ENCODE measurements at places on chromosomes 3 and 15. TPM values are rescaled to one million over a fixed set of nuclear protein-coding genes. Genes with fewer than 3 reads are reported as not detected.

CD200R1 gene
- total RNA-seq: 2.2 TPM

GOLGA6L10 gene
- 2.6 TPM for total RNA-seq

CCK gene
- total RNA-seq: 0.28 TPM

IGF2BP2 gene
- 92.6 TPM for total RNA-seq

PPP2R3A gene
- total RNA-seq: 17.0 TPM

SLC22A14 gene
- total RNA-seq: not detected

NMB gene
- total RNA-seq: 2.6 TPM

USP13 gene
- total RNA-seq: 14.9 TPM

GRCh38 chr3:107236655-107237337 is 140.4 kb upstream of the CCDC54 start:
- H3K27me3 ChIP-seq: peaks cover 2% of the 10 kb centered on the region
- peaks cover 11% of the 10 kb centered on the region for H3K4me1 ChIP-seq
- DNase-seq: no peak

- H3K27me3 ChIP-seq: no peaks in the 10 kb centered on the region
- H3K36me3 ChIP-seq: no peaks in the 10 kb centered on the region
- no peak for DNase-seq
- H3K4me3 ChIP-seq: no peak overlapping the region
Observed at GRCh38 chr3:129699199-129699598, 92.7 kb upstream of the PLXND1 start.

GRCh38 chr3:52531860-52532516 is 1.7 kb downstream of the NT5DC2 start:
- H3K27me3 ChIP-seq: no peaks in the 10 kb centered on the region
- no peaks in the 10 kb centered on the region for H3K36me3 ChIP-seq
- no peak overlapping the region for H3K4me3 ChIP-seq
- peaks cover 34% of the 10 kb centered on the region for H3K4me1 ChIP-seq

DNA sequence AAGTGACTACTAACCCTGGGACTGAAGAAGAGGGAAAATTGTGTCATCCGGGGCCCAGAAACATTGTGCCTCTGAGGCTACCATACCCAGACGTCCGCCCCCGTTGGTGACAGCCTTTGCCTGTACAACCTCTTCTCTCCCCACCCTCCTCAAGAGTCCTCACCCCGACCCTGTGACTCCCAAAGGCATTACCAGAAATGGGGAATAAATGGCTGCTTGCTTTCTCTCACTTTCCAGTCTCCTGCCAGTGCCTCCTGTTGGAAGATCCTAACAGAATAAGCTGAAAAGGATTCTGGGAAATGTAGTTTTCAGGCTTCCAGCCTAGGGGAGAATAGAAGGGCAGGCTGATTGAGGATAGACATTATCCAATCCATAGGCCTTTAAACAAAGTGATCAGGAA is 30.8 kb upstream of the SLC25A36 start:
- H3K4me1 ChIP-seq: no peaks in the 10 kb centered on the region
- H3K4me3 ChIP-seq: no peak overlapping the region
- H3K27me3 ChIP-seq: no peaks in the 10 kb centered on the region
- no peaks in the 10 kb centered on the region for H3K36me3 ChIP-seq
- DNase-seq: no peak

DNA sequence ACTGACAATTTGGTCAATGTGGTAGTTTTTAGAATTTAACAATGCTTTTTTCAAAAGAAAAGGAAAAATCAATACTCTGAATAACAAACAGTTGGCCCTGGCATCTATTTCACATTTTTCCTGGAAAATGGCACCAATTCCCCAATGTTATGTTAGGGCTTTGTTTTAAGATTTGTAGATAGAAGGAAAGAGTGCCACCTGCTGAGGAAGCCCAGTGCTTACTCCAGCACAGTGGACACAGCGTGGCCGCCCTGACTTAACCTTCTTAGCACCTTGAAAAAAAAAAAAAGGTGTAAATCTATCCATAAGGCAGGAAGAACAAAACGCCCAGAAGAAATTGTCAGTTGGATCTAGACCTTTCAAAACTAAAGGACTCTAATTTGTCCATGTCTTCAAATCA is 110.7 kb upstream of the CNTN4 start:
- no peaks in the 10 kb centered on the region for H3K4me1 ChIP-seq
- H3K4me3 ChIP-seq: no peak overlapping the region
- DNase-seq: no peak
- H3K27ac ChIP-seq: no peak overlapping the region
- no peaks in the 10 kb centered on the region for H3K36me3 ChIP-seq

GRCh38 chr15:56293495-56294292 is 50.0 kb upstream of the RFX7 start:
- H3K4me3 ChIP-seq: no peak overlapping the region
- H3K27ac ChIP-seq: no peak overlapping the region
- H3K36me3 ChIP-seq: no peaks in the 10 kb centered on the region
- DNase-seq: no peak
- no peaks in the 10 kb centered on the region for H3K27me3 ChIP-seq

GRCh38 chr15:65338366-65338765 is 33.9 kb downstream of the RNU5B-1 start:
- DNase-seq: no peak
- peaks cover 35% of the 10 kb centered on the region for H3K4me1 ChIP-seq
- H3K27me3 ChIP-seq: no peaks in the 10 kb centered on the region
- H3K4me3 ChIP-seq: no peak overlapping the region

GRCh38 chr3:4823986-4824925 is 155.0 kb upstream of the BHLHE40 start:
- no peak overlapping the region for H3K4me3 ChIP-seq
- H3K27me3 ChIP-seq: no peaks in the 10 kb centered on the region
- H3K4me1 ChIP-seq: no peaks in the 10 kb centered on the region
- no peaks in the 10 kb centered on the region for H3K36me3 ChIP-seq

- H3K4me1 ChIP-seq: peaks cover 17% of the 10 kb centered on the region
- peak; percentile 37 for DNase-seq
- no peaks in the 10 kb centered on the region for H3K36me3 ChIP-seq
- H3K27me3 ChIP-seq: no peaks in the 10 kb centered on the region
- no peak overlapping the region for H3K4me3 ChIP-seq
- H3K27ac ChIP-seq: peak overlapping the region; percentile 32
Observed at GRCh38 chr3:188817103-188817934, 354.5 kb upstream of the TPRG1 start.

GRCh38 chr15:73053398-73053723 is 1.1 kb downstream of the NEO1 start:
- no peaks in the 10 kb centered on the region for H3K36me3 ChIP-seq
- DNase-seq: no peak
- no peaks in the 10 kb centered on the region for H3K27me3 ChIP-seq

- H3K4me3 ChIP-seq: no peak overlapping the region
- H3K4me1 ChIP-seq: no peaks in the 10 kb centered on the region
- H3K27me3 ChIP-seq: no peaks in the 10 kb centered on the region
- H3K27ac ChIP-seq: no peak overlapping the region
- H3K36me3 ChIP-seq: no peaks in the 10 kb centered on the region
Observed at GRCh38 chr15:83571820-83572707, 81.9 kb upstream of the ADAMTSL3 start.

GRCh38 chr3:29747991-29748390 is 467.1 kb downstream of the RBMS3 start:
- H3K36me3 ChIP-seq: no peaks in the 10 kb centered on the region
- H3K27ac ChIP-seq: no peak overlapping the region
- H3K27me3 ChIP-seq: no peaks in the 10 kb centered on the region
- H3K4me1 ChIP-seq: peaks cover 3% of the 10 kb centered on the region
- H3K4me3 ChIP-seq: no peak overlapping the region

DNA sequence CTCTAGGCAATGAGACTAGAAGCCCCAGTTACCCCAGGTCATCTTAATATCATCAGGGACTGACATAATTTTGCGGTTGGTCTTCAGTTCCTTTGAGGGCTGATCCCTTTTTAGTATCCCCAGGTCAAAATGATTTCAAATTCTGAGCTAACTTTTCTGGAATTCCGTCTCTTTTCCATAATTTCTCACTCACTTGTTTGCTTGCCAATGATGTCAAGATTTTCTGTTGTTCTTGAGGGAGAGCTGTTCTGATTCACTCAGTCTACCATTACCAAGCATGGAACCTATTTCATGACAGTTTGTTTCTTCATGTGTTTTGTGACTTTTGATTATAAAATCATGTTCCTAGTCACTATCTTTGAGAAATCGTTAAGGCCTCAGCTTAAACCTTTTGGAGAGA is 190.5 kb upstream of the LYSMD4 start:
- H3K36me3 ChIP-seq: no peaks in the 10 kb centered on the region
- H3K4me1 ChIP-seq: no peaks in the 10 kb centered on the region
- no peak overlapping the region for H3K4me3 ChIP-seq
- no peaks in the 10 kb centered on the region for H3K27me3 ChIP-seq
- H3K27ac ChIP-seq: no peak overlapping the region
- no peak for DNase-seq

DNA sequence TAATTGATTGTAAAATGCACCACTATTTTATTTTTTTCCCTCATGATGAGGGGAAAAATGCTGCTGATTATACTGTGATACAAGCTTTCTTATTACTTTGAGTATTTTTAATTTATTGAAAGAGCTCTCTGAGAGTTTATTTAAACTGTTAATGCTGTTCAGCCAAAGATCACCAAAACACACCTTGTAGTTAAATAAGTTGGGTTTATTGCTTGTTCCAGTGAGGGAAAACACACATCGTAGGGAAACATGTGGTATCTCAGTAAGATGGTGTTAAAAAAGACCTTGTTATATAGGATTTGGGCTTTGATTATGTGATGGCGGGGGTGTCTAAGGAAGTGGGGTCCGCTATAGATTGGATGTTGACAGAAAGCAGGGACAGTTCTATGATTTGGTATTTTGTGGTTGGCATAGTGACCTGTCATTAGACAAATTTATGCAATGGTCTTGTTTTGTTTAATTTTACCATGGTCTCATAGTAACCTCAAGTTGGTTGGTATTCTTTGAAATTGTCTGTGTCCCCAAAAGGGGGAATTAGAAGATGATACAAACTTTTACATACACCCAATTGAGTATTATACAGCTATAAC is 11.1 kb downstream of the HACD3 start:
- no peak overlapping the region for H3K27ac ChIP-seq
- no peak overlapping the region for H3K4me3 ChIP-seq
- no peaks in the 10 kb centered on the region for H3K36me3 ChIP-seq
- H3K27me3 ChIP-seq: no peaks in the 10 kb centered on the region
- no peak for DNase-seq
- no peaks in the 10 kb centered on the region for H3K4me1 ChIP-seq

DNA sequence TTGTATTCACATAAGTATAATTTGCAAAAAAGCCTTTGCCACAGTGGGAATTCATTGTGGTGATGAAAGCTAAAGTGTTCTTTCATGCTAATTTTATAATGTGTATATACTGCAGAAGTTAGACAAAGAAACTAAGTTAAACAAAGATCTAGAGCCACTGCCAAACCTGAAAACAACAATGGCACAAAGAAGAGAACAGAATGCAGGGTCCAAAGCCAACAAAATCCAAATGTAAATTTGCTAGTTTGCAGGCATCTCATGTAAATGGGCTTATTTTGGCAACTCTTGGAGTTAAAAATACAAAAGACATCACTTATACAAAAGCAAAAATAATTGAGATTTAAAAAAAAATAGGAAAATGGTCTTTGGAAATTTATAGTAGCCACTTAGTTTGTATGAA is 123.0 kb downstream of the TCF12 start:
- H3K4me3 ChIP-seq: no peak overlapping the region
- H3K4me1 ChIP-seq: no peaks in the 10 kb centered on the region
- H3K27ac ChIP-seq: no peak overlapping the region
- no peaks in the 10 kb centered on the region for H3K27me3 ChIP-seq

GRCh38 chr3:33869977-33870376 is 71.5 kb downstream of the PDCD6IP start:
- no peaks in the 10 kb centered on the region for H3K4me1 ChIP-seq
- no peak overlapping the region for H3K4me3 ChIP-seq
- H3K36me3 ChIP-seq: peaks cover 3% of the 10 kb centered on the region
- no peak overlapping the region for H3K27ac ChIP-seq

GRCh38 chr3:142211034-142211433 is 14.4 kb downstream of the GK5 start:
- H3K36me3 ChIP-seq: peaks cover 8% of the 10 kb centered on the region
- no peak for DNase-seq
- H3K4me3 ChIP-seq: no peak overlapping the region
- H3K27me3 ChIP-seq: no peaks in the 10 kb centered on the region
- H3K4me1 ChIP-seq: peaks cover 5% of the 10 kb centered on the region

DNA sequence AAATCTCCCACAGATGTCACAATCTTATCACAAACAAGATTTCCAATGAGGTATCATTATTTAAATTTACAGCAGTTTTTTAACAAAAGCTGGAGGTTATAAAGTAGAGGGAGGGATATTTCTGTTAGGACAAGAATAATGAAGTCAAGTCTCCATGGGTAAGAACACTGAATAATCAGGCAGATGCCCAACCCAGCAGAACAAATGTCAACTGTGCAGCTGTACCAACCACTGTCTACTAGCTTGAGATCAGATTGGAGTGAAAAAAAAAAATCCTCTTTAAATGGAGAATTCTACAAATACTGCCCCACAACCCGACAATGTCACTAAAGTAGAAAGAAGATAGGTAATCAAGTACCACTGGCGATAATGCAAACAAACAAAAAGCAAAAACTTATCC is 30.3 kb downstream of the DHX36 start:
- no peak for DNase-seq
- no peaks in the 10 kb centered on the region for H3K27me3 ChIP-seq
- H3K36me3 ChIP-seq: peaks cover 41% of the 10 kb centered on the region
- H3K4me3 ChIP-seq: no peak overlapping the region
- no peaks in the 10 kb centered on the region for H3K4me1 ChIP-seq
- H3K27ac ChIP-seq: no peak overlapping the region

- H3K36me3 ChIP-seq: no peaks in the 10 kb centered on the region
- H3K27ac ChIP-seq: no peak overlapping the region
- no peak for DNase-seq
- no peak overlapping the region for H3K4me3 ChIP-seq
- H3K27me3 ChIP-seq: no peaks in the 10 kb centered on the region
Observed at GRCh38 chr3:15470261-15470660, 42.9 kb downstream of the EAF1 start.

DNA sequence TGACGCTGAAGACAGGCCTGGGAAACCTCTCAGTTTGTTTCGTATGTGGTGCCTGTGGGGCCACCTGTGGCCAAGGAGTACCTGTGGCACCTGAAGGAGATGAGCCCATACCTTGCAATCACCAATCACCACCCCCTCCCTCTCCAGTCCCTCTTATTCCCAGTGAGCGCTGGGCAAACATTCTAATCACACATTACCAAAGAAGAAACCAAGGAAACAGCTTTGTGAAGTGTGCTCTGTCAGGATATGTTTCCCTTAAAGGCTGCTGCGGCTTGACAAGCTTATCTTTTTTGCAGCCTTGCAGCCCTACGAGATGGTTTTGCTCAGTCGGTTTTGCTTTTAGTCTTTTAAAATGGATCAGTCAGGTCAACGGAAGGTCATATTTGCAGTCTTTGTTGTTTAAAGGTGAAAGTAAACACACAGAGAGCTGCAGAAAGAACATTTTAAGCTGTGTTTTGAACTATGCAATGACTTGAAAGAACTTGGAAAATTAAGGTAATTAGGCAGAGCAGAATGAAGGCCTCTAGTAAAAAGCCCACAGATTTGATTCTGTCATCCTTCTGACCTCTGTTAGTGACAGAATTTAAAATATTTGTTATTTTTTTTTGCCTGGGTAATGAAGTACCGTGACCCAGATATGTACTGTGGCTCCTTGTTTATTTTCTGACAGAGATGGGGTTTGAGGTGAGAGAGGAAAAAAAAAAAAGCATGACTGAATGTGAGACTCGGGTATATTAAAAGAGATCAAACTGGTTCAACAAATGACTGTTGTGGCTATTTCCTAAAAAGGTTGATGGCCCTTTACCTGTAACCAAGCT is 461.4 kb downstream of the NSUN3 start:
- peaks cover 17% of the 10 kb centered on the region for H3K4me1 ChIP-seq
- H3K4me3 ChIP-seq: no peak overlapping the region
- no peak overlapping the region for H3K27ac ChIP-seq
- peak; percentile 74 for DNase-seq

Data from lung (tissue), 17 donors.